ENCODE measurements at places on chromosomes 2 and 18.

DNA sequence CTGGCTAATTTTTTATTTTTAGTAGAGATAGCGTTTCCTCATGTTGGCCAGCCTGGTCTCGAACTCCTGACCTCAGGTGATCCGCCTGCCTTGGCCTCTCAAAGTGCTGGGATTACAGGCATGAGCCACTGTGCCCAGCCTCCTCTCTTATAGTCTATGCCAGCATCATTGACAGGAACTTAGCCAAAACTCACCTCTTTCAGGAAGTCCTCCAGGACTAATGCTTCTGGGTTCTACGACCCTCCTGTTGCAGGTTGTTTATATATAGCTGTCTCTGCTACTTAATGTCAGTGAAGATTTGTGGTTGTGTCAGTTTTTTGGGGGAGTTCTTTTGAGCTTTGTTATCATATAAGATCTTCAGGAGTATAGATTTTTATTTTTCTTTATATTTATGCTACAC, 112.1 kb upstream of the CDC42EP3 start:
- no peak for DNase-seq

DNA sequence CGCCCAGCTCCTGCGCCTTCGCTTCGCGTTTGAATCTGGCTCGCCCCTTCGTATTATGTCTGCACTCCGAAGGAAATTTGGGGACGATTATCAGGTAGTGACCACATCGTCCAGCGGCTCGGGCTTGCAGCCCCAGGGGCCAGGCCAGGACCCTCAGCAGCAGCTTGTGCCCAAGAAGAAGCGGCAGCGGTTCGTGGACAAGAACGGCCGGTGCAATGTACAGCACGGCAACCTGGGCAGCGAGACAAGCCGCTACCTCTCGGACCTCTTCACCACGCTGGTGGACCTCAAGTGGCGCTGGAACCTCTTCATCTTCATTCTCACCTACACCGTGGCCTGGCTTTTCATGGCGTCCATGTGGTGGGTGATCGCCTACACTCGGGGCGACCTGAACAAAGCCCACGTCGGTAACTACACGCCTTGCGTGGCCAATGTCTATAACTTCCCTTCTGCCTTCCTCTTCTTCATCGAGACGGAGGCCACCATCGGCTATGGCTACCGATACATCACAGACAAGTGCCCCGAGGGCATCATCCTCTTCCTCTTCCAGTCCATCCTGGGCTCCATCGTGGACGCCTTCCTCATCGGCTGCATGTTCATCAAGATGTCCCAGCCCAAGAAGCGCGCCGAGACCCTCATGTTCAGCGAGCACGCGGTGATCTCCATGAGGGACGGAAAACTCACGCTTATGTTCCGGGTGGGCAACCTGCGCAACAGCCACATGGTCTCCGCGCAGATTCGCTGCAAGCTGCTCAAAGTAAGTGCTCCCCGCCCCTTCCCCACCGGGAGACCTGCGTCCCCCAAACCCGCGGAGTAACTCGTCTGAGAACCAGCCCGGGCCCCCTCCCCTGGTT, 453 bp downstream of the KCNJ3 start:
- DNase-seq = no peak

DNA sequence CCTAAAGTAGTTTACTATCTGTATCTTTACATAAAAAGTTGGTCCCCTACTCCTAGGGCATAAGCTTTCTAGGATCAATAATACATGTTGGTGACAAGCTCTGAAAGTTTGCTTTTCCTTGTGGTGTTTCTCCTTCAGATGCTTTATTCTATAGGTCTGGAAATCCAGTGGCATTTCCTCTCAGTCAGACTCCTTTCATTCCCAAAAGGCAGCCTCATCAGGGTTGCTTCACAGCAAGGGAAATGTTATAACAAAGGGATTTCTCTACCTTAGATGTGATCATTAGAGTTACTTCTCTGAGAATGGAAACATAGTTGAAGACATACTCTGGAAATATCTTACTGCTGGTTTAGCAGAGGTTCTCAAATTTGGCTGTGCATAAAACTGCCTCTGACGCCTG, 1072.4 kb upstream of the ZEB2 start:
- no peak for DNase-seq

DNA sequence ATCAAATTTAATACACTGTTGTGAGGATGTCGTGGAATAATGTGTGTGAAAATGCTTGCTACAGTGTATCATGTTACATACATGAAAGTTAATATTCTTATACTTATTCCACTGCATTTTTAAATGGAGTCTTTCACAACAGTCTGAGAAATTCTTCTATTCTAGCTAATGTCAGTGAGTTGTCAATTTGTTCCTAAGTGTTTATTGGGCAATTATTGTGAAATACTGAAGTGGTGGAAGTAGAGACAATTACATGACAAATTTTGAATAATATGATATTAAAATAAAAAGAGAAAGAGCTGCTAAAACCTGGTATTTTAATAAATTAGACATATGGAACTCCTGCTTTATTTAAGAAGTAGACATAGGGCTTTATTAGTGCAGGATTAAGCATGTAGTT, 176.1 kb downstream of the PTPRM start:
- no peak for DNase-seq

- DNase-seq = no peak
These were observed 86.5 kb downstream of the UXS1 start for GRCh38 chr2:106107509-106108131.

GRCh38 chr2:189542145-189542882, 38.3 kb downstream of the SLC40A1 start:
- DNase-seq = no peak

DNA sequence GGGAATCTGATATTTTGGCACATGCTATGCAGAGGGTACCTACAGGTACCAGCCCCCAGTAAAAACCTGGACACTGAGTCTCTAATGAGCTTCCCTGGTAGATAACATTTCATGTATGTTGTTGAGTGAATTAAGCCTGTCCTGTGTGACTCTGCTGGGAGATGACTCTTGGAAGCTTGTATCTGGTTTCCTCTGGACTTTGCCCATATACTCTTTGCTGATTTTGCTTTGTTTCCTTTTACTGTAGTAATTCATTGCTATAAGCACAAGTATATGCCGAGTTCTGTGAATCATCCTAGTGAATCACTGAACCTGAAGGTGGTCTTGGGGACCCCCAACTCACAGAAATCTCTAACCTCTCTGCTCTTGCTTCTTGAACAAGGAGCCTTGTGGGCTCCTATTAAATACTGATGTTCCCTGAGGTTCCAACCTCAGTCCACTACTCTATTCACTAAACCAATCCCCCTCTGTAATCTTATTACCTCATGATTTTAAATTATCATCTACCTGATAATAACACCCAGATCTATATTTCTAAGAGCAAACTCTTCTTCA, 94.3 kb upstream of the WDSUB1 start:
- no peak for DNase-seq

GRCh38 chr2:70104231-70105111, 17.2 kb downstream of the PCBP1 start:
- no peak for DNase-seq

DNA sequence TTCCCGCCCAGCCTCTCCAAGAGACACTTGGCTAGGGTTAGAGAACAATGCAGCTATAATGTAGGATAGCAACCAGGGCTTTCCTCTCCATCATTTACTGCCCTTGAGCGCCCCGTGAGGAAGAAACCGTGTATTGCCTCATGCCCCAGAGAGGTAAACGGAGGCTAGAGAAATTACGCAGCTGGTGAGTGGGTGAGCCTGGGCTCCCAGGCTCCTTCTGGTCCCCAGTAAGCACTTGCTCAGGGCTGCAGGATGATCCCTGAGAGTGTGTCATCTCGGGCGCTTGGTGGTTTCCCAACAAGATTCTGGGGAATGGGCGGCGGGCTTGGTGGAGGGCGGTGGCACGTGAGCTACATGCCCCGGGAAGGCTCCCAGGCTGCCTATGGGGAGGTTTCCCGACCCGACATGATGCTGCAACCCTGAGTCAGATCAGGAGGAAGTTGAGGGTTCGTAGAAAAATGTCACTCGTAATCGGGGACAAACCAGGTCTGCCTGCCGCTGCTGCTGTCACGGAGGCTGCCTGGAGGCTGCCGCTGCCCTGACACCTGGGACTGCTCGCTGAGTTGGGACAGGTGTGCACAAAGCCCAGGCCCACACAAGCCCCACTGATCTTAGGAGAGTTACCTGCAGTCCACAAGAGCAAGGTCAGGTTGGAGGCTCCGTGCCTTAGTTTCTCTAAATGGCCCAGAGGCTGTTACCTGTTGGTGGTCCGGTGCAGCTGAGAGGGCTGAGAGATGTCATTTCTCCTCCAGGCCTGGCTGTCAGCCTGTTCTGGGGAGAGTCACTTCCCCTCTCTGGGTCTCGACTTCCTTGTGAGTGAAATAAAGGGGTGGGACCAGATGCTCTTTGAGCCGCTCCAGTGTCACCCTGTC, at the start of gene GPR55:
TSS of gene GPR55 (minus strand) at position 773 of the 872 bp plus-strand sequence. CDS start 14,280 bp downstream, outside the sequence.
- DNase-seq = no peak

GRCh38 chr2:46615986-46616485, 136.7 kb downstream of the TMEM247 start:
- no peak for DNase-seq

DNA sequence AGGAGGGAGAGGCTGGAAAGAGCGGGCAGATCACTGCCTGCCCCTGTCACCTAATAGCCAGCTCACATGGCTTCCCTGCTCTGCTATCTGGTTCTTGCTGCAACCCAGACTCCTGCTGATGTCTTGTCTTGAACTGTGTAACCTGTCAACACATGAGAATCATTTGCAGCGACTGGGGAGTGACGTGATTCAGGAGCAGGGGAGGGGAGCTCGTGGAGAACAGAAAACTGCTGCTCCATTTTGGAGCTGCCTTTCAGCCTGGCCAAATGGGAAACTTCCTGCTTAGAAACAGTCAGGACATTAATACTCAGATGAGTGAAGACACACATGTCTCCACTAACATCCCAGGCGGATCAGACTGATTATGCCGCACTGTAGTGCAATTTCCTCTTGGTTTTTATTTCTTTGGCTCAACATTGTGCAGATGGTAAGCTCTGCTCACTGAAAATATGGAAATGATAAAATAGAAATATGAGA, 38.1 kb downstream of the RPL37A start:
- peak; percentile 49 for DNase-seq

DNA sequence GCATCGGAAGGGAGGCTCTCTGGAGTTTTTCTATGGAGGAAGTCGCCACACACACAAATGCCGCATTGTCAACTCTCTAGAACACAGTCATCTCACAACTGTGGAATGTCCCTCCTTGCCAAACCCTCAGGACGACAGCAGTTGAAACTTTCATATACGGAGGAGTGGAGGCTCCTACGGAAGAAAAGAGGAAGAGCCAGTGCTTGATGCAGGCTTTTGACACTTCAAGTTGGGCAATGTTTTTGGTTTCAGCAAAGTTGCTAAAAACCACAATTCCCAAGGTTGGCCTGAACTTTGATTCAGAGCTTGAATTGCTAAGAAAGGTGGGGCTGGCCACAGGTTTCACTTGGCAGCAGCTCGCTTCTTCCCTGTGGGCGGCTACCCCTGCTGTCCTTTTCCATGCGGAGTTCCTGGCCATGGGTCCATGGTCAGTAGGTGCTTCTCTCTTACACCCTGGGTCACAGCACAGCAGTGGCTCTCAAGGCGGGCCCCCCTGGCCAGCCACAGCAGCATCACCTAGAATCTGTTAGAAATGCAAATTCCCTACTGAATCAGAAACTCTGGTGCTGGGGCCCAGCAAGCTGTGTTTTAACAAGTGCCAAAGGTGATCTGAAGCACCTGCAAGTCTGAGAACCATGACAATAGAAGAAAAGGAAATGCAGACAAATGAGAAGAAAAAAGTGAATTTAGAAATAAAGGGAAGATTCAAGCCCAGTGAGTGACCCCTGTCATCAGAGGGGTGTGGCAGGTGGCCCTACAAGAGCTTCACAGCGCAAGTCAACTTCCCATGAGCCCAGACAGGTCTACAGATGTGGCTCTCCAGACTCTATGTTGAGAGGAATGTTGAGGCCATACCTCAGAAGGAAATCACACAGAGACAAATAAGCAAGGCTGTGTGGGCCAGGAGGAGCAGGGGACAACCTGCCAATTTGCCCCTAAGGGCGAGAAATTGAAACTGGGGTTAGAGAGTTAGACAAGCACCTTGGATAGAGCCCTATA, 856.4 kb downstream of the RNF144A start:
- DNase-seq = no peak

DNA sequence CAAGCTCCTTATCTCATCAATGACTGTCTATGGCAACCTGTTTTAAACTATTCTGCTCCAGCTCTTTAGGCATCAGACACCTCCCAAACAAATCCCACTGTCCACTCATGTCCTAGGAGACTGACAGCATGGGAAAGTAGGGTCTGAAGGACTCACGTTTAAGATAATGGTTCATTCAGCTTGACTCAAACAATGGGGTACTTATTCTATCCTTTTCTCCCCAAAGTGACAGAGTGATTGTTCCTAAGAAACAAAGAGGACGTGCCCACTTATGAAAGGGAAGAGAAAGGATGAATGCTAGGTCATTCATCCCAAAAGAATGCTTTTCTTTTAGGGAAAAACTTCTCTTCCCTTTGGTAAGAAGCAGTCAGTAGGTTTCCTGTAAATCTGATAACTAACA, 41.9 kb downstream of the ALK start:
- no peak for DNase-seq

DNA sequence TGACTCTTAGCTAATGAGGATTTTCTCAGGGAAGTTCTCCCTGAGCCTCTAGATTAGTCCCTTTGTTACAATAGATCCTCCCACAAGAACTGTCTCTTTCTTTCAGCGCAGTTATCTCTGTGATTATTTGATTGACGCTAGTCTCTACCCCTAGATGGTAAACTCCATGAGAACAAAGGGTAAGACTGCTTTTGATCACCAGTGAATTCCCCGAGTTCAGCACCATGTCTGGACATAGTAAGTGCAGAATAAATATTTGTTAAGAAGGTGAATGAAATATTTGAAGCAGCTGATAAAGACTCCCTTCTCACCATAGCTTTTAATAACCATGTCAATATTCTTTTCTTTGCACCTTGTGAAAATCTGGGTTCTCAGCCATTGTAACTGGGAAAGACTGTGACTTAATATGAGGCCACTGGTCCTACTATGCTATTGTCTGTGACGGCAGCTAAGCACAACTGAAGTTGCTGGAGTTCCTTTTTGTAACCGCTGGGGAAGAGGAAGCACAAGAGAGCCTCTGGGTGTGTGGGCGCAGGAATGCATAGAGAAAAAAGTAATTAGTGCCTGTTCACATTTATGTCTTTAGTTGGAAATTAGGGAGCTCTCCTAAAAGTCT, 214.7 kb downstream of the TGIF1 start:
- no peak for DNase-seq

- DNase-seq = no peak
These were observed 20.0 kb upstream of the ARPC2 start for GRCh38 chr2:218196974-218197373.

DNA sequence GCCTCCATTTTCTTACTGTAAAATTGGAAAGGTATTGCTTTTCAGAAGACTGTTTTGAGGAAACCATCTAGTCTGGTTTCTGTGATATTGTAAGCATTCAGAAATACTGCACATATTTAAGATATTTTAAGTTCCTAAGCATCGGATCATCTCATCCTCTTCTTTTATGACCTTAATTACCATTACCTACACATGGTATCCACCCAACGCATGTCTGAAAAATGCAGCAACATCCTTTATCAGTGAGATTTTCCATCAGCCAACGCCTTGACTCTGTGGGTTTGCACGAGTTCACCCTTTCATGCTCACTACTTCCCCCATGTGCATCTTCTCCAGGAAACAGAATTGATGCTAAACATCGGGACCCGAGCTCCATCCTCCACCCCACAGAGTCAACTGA, 84.3 kb downstream of the COL4A4 start:
- DNase-seq = no peak
